Inflammatory macrophage (primary cell): ENCODE measurements at places on chromosomes 3 and 15.
A peak's percentile ranks its signal among the peaks of the same experiment; 100 is the strongest.

DNA sequence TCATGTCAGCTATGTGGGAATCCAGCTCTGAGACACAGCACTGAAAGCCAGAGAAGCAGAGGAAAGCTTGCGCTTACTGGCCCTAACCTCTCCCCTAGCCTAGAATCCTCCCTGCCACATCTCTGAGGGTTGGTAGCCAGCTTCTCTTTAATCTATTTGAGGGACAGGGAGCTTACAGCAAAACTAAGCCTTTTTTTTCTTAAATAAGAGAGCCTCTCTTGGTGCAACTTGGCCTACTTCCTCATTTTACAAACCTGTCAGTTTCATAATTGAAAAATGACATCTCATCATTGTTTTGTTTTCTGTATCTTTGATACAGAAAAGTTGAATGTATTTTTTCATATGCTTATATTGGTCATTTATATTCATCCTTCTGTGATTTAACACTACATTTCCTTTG is 193.9 kb downstream of the ZNF621 start:
- DNase-seq: peak; percentile 54

DNA sequence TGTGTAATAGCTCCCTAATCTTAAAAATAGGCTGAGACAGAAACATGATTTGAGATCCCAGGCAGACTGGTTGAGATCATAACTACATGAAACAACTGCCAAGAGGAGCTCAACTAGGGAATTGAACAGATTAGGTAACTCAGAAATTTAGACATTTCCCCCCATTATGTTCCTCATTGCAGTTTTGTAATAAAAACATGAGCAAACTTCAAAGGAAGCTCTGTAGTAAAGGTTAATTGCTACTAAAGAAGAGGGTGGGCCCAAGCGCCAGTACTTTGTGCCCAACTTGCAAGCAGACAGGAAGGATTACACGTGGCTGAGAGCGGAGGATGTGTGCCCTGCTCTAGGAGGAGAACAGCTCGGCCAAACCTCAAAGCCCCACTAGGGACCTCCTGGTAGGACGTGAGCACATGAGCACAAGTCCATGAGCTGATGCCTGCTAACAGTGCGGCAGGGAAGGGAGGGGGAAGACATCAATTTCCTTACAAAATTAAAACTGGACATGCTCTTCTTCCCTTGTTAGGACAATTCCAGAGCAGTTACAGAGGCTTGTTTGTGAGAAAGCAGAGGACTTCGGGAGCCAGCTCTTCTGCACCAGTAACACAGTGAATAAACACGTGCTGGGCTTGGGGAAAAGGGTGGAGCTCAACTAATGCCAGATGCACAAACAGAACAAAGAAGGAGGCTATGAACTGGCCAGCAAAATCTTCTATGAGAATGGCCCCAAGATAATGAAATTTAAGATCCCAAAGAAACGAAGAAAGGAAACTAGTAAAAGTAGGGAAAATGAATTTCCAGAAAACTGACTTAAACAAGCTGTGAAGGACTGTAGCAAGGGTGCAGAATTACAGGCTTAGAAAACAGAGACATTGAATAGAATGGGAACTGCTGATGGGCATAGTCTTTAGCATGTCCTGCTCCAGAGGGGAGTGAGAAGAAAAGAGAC is 275.5 kb downstream of the MECOM start:
- peak; percentile 43 for DNase-seq

- no peak for DNase-seq
These were observed 2.1 kb upstream of the GNB5 start for GRCh38 chr15:52193321-52193720.

- no peak for DNase-seq
These were observed 3.2 kb upstream of the SENP2 start for GRCh38 chr3:185582871-185583270.

- peak; percentile 49 for DNase-seq
These were observed 9.5 kb downstream of the RPS17 start for GRCh38 chr15:82530606-82531379.

- peak; percentile 95 for DNase-seq
These were observed 19.8 kb upstream of the NUDT16 start for GRCh38 chr3:131361464-131362421.

DNA sequence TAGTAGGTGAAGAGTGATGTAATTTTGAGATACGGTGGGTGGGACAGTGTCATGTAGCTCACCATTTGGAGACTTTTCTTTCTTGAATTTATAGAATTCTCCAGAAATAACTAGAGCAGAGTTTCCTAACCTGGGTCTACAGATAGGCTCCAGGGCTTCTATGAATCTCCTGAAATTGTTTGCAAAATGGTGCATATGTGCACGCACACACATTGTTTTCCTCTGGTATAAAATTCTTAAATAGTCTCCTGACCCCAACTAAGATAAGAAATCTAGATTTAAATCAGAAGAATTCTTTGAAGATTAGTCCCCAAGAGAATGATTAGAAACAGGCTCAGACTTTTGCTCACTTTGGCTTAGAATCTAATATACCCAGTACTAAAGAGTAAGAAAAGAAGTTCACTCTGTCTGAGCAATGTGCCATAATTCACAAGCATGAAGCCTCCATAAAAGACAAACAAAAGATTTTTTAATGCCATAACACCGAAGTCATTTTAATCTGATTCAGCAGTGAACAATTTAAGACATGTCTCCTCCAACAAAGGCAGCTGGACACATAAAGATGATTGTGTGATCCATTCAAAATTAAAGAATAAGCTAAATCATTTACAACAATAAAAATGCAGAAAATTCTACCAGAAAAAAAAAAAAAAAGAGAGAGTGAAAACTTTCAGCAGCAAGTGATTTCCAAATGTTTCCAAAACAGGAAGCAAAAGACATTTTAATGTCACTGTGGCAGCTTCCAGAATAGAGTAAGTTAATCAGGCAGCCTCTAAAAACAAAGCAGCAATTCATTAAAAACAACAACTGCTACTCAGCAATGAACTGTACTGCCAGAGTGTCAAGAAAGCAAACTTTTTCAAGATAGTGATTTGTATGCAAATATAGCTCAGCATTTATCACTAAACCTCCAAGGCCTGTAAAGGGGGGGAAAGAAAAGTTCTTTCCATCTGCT is 975.5 kb upstream of the CFAP20DC start:
- DNase-seq: no peak

DNA sequence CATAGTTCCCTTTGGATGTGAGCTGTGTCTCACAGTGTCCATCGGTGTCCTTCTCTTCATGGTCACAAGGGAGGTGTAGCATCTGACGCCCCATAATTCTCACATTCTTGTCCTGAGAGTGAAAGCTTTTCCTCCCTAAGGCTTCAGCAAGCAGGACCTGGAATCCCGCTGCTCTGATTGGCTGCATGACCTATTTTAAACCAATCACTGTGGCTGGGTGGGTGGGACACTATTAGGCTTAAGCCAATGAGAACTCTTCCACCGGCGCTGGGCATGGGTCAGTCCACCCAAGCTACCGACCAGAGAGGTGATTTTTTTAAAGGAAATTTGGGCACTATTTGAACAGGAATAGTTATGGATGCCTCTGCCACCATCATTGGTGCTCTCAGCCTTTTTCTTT is 385.9 kb downstream of the MFSD1 start:
- no peak for DNase-seq

- no peak for DNase-seq
These were observed 51.1 kb upstream of the SPATA12 start for GRCh38 chr3:57009367-57009766.

- DNase-seq: no peak
These were observed 141.6 kb downstream of the ECT2 start for GRCh38 chr3:172892158-172892557.

DNA sequence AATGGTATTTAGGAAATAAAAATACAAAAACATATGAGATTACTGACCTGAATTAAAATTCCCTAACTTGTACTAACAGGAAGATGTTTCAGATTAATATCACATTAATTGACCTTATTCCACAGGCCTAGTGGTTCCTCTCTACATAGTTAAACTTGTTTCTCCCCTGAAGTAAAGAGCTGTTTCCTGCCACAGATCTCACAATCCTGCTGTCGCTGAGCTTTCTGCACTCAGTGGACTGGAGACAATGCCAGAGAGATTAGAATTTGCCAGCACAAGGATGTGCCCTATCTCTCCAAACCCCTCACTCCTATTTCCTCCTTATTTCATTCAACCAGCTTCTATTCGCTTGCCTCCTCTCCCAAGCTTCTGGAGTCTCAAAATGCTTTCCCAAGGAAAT is 130.6 kb downstream of the CTNNB1 start:
- no peak for DNase-seq

GRCh38 chr3:56689303-56689702 is 6.2 kb upstream of the TASOR start:
- no peak for DNase-seq

- no peak for DNase-seq
These were observed 82.0 kb downstream of the CHDH start for GRCh38 chr3:53764026-53764775.

- DNase-seq: no peak
These were observed 921.0 kb upstream of the CFAP20DC start for GRCh38 chr3:59970796-59971195.

GRCh38 chr3:107068980-107069379 is 308.3 kb upstream of the CCDC54 start:
- peak; percentile 51 for DNase-seq

DNA sequence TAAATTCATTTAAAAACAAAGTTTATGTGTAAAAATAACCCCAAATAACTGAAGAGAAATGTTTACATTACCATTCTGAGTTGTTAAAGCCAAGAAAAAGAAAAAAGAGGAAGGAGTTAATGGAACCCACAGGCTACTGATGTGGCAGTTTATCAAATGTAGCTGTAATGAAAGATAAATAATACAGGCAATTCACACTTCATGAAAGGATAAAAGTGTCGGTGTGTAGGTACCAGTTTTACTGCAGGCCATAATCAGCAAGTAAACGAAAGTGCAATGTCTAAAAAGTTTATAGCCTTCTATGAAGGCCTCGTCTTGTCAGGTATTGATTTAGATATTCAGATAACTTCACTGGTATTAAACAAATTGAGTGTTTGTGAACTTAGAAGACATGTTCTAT is 164.6 kb downstream of the DPH6 start:
- DNase-seq: no peak

GRCh38 chr3:158273656-158274055 is 163.8 kb downstream of the RSRC1 start:
- DNase-seq: no peak
